GM20000 (cell line): ENCODE measurements at places on chromosomes 13 and 19.

GRCh38 chr13:110218581-110219201, 88.3 kb downstream of the COL4A1 start:
- DNase-seq = no peak

DNA sequence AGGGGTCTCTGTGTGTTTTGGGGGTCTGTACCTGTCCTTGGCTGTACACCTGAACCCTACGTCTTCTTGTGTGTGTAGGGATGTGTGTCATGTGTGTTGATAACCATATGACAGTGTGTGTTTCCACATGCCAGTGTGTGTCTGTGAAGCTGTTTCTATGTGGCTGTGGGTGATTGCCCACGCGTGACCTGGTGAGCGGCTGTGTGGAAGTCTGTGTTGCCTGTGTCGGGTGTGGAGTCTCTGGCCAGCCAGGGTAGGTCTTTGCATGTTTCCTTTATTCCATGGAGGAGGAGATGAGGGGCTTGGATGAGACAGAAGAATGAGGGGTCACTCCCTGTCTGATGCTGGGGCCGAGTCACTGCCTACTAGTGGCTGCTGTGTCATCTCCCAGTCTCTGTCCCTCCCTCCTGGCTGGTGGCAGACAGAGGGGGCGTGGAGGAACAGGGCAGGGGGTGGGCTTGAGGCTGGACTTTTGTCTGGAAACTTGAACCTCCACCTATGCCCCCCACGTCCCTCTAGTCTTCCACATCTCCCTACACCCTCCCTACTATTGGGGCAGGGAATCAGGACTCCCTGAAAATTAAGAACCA, 2.8 kb upstream of the FOSB start:
- no peak for DNase-seq

DNA sequence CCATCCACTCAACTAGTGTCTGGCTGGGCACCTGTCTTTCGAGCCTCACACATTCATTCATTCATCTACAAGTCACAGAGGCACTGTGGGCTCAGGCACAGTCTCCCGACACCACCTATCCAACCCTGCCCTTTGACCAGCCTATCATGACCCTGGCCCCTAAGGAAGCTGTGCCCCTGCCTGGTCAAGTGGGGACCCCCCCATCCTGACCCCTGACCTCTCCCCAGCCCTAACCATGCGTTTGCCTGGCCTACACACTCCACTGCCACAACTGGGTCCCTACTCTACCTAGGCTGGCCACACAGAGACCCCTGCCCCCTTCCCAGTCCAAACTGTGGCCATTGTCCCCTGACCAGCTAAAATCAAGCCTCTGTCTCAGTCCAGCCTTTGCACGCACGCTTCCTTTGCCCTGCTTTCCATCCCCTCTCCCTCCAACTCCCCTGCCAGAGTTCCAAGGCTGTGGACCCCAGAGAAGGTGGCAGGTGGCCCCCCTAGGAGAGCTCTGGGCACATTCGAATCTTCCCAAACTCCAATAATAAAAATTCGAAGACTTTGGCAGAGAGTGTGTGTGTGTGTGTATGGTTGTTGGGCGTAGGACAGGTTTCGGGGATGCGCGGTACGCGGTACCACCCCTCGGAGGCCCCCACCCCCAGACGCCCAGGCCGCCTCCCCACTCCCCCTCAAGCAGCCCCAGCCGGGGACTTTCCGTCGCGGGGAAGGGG, 404 bp upstream of the IL27RA start:
- DNase-seq = peak; percentile 23

- peak; percentile 77 for DNase-seq
Observed at GRCh38 chr19:16143399-16144215, at the start of gene HSH2D. TSS of gene HSH2D (plus strand) at chr19:16143685. CDS start at chr19:16148751, 5,066 bp downstream.

DNA sequence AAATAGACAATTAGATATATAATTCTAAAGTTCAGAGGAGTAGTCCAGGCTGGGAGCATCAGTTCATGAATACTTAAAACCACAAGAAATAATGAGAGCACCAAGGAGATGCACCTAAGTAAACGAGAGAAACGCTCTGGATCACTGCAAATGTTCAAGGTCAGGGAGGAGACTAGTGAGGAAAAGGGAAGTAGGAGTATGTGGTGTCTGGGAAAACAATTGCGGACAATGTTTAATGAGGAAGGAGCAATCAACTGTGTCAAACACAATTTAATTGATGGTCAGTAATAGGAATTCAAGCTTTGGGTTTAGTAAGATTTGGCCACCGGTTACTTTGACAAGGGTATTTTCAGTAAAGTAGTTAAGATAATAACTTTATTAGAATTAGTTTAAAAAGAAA, 652.2 kb downstream of the DACH1 start:
- DNase-seq = no peak

DNA sequence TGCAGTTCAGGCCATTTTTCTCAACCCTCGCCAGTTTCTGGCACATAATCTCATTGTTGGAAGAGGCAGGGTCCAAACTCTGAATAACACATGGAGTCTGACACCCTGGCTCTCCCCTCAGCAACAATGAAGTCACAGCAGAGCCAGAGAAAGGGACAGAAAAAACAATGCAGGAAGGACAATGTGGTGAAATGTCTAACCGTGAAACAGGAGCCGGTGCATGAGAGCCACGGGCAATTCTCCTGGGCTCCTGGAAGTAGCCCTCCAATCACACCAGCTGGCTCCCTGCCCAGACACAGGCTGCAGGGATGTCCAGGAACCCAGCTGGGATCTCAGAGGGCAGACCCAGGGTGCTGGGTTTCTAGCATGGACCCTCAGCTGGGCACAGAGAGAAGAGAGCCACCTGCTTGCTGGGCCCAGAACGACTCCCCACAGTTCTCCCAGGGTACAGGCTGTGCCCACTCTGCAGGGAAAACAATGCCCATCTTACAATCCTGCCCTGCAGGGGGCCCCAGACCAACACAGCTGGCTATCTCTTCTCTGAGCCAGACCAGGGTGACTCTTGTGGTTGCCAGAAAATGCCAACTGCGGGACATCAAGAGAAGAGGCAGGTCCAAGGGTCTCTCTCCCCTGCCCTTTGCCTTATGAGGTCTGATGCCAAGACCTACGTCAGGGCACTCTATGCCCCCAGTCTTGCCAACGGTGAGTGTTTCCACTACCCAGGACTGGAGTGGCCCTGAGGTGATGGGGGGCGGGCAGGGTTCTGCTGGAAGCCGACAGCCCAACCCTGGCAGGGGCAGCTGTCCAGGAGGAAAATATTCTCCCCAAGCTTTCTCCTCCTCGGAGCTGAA, 64.5 kb downstream of the CEBPG start:
- DNase-seq = no peak

- DNase-seq = no peak
Observed at GRCh38 chr19:13505761-13506470, 363 bp downstream of the CACNA1A start.

DNA sequence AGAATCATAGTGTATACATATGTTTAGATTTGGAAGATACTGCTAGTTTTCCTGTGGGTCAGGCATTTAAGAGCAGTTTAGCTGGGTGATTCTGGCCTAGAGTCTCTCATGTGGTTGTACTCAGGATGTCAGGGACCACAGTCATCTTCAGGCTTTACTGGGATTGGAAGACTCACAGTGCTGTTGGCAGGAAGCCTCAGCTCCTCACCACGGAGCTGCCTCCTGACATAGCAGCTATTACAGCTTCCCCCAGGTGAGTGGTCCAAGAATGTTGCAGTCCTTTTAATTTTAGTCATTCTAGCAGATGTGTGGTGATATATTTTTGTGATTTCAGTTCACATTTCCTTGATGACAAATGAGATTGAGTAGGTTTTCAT, 16.9 kb upstream of the GPR18 start:
- no peak for DNase-seq

DNA sequence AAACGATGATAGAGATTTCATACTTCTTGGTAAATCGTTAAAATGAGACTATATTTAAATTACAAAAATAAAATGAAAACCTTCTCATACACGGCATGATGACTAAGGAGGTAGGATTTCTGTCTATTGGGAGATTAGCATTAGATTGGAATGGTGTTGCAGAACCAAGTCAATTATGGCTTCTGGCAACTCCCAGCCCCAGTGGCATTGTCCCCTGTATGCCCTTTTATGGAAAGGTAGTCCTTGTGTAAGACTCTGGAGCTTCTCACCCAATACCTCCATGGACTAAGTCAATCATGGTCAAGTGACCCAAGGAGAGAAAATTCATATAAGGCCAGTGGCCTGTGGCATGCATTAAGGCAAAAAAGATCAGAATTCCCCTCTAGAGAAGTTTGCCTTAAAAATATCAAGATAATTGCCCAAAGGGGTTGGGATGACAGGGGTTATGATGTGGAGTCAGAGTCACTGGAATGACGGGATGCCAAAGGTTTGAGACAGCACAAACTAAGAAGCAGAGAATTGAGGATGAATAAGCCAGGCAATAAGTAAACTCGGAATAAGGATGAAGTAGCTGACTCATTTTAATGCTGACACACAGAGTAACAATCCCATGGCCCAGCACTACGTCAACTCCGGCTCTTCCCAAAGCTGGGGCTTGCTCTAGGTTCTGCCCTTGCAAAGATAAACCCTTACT, 57.8 kb upstream of the POSTN start:
- no peak for DNase-seq

DNA sequence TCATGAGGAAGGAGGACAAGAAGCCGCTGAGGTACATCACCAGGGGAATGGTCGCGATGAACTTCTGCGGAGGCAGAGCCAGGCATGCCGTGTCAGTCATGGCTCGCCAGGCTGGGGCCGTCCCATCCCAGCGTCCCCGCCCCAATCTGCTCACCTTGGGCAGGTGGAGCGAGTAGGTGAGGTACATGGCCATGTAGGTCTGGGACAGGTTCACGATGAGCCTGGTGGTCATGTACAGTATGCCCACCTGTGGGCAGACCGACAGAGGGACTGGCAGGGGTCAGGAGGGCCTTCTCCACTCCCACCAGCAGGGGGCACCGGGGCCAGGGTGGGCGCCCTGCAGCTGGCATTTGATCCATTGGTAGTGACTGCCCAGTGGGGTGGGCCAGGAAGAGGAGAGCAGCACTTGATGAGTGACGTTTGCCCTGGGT, 8.3 kb downstream of the TEKTIP1 start:
- no peak for DNase-seq

GRCh38 chr13:52926971-52927370, 78.5 kb upstream of the PCDH8 start:
- no peak for DNase-seq

DNA sequence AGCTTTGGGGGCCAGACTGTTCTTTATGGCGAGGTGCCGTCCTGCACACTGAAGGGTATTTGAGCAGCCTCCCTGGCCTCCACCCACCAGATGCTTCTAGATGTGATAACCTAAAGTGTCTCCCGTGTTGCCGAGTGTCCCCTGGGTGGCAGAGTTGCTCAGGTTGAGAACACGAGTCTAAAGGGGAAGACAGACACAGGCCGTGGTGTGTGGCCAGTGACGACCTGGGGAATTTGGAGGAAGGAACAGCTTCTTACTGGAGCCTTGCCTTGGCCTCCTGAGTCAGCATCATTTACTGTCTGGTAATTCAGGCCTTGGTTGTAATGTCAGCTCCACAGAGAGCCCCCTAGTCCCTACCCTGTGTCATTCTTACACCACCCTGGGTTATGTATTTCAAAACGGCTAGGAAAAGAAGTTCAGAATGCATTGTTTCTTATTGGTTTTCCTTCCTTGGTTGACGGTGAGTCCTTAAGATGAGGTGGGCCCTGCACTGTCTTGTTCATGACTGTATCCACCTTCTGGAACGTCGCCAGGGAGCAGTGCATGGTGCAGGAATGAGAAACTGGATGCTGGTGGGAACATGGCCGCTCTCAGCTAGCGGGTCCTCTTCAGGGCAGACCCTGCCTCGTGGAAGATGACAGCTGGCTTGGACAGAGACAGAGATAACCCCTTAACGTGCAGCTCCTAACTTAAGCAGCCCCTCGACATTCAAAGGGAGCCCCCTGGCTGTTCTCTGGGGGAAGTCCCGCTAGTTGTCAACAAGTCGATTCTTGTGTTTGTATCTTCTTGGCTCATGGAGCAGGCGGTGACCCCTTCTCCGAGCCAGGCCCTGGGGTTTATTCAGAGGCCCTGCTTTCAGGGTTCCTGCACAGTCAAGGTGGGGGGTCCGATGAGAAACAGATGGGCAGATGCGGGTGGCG, 7.2 kb downstream of the SIN3B start:
- DNase-seq = peak; percentile 76
